ENCODE measurements at places on chromosomes 6 and 20. TPM values are rescaled to one million over a fixed set of nuclear protein-coding genes. Genes with fewer than 3 reads are reported as not detected.
A peak's percentile ranks its signal among the peaks of the same experiment; 100 is the strongest.

DNA sequence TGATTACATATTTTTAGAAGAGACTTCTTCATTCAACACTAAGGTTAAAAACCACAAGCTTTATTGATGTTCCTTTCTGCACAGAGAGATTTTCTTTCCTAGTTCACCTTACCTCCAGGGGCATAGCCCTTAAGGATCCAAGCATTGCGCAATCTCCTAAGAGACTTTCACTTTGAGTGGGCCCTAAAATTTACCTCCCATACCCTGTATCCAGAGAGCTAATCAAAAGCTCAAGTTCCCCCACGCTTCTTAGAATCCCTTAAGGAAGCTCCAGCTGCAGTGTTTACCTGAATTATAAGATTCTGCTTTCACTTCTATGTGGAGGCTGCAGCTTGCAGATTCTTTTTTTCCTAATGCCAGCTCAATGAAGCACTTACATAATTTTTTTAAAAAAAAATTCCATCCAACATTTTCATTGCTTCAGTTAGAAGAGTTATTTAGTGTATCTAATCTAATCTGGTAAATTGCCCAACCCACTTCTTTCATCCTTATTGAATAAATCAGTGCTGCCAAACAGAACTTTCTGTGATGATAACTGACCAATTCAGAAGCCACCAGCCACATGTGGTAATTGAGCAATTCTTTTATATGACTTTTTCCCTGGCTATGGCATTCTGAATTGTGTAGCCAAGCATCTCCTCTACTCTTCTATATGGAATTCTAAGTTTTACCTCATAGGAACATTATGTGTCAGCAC is 24.6 kb upstream of the SPTLC3 start:
- DNase-seq = peak; percentile 19

GRCh38 chr6:125354649-125355048 is 52.9 kb upstream of the HDDC2 start:
- no peak for DNase-seq

The EPB41L2 gene
- 78.7 TPM for total RNA-seq

The IPCEF1 gene
- 1.7 TPM for total RNA-seq

- DNase-seq = no peak
These were observed 48.2 kb upstream of the BLCAP start for GRCh38 chr20:37575884-37576283.
